ENCODE measurements at places on chromosomes 3 and 15.

DNA sequence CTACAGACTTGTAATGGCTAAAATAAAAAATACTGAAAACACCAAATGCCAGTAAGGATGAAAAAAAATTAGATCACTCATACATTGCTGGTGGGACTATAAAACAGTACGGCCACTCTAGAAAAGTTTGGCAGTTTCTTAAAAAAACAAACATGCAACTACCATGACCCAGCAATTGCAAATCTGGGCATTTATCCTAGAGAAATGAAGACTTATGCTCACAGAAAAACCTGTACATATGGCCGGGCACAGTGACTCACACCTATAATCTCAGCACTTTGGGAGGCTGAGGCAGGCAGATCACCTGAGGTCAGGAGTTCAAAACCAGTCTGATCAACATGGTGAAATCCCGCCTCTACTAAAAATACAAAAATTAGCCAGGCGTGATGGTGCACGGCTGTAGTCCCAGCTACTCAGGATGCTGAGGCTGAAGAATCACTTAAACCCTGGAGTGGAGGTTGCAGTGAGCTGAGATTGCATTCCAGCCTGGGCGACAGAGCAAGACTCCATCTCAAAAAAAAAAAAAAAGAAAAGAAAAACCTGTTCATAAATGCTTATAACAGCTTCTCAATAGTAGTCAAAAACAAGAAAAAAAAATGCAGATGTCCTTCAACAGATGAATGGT is 5.6 kb downstream of the TP53BP1 start:
- DNase-seq = no peak

GRCh38 chr3:138935863-138936740 is 10.8 kb downstream of the FOXL2 start:
- peak; percentile 51 for DNase-seq

- DNase-seq = no peak
Measured at GRCh38 chr15:76368122-76368621, 31.6 kb downstream of the ISL2 start.

GRCh38 chr15:27133249-27133648 is 162.3 kb downstream of the GABRG3 start:
- DNase-seq = no peak

DNA sequence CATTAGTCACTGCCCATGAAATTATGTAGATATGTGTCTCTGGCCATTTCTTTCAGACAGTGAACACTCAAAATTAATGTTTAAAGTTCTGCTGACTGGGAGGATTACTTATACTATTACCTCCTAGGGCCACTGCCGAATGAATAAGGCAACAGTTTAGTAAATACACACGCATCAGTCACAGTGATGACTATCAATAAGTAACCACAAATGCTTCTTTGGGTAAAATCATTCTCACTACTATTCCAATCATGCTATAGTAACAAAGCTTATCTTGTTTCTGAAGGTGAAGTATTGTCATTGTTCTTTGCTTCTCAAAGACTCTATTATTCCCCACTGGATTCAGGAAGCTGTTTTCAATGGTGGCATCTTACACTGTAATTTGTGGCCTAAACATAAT is 478.8 kb downstream of the EPHA3 start:
- no peak for DNase-seq

DNA sequence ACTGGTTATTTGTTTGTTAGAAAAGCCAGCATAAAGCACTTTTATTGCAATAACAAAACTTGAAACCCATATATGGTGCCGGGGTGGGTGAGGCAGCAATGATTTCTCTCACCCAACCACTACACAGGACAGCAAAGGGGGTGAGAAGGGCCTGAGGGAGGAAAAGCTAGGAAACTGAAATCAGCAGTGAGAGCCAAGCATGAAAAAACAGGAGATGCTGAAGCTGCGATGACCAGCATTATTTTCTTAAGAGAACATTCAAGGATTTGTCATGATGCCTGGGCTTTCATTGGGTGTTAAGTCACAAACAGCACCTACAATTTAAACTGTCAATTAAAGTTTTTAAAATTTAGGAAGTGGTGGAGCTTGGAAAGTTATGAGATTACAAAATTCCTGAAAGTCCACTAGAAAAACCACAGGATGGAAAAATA is 11.9 kb upstream of the TM4SF4 start:
- DNase-seq = no peak

DNA sequence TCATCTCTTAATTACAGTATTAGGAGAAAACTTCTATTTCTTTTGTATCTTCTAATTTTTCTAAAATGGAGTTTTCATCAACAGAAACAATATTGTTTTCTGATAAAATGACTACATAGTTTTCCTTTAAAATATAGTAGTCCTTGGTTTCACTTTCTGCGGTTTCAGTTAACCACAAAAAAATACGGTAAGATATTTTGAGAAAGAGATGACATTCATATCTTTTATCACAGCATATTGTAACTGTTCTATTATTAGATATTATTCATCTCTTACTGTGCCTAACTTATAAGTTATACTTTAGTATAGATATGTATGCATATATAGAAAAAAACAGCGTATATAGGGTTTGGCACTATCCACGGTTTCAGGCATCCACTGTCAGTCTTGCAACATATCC is 2.3 kb downstream of the B4GALT4 start:
- DNase-seq = no peak

GRCh38 chr15:70323111-70323851 is 225.6 kb upstream of the TLE3 start:
- DNase-seq = no peak

DNA sequence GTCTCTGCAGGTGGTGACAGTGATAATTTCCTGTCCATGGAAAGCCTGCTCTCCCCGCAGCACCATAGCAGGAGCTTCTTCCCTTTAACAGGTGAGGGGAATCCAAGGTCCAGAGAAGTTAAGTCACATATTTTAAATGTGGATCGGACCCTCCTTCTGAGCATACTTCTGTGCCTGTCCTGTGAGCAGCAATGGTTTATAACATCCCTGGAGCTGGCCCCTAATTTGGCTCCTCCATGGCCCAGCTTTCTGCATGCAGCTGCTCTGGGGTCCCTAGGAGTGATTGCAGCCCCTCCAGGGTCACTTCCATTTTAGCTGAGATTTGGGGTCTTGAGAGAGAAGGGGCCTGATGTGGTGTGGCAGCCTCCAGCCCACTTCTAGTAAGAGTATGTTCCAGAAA is 127.8 kb downstream of the EEFSEC start:
- no peak for DNase-seq

Data from activated CD4-positive, alpha-beta T cell treated with anti-CD3 and anti-CD28 coated beads for 1 hour (primary cell).